ENCODE measurements at places on chromosomes 3 and 15. TPM values are rescaled to one million over a fixed set of nuclear protein-coding genes. Genes with fewer than 3 reads are reported as not detected.
A peak's percentile ranks its signal among the peaks of the same experiment; 100 is the strongest.

- DNase-seq = no peak
These were observed 23.5 kb downstream of the COLQ start for GRCh38 chr3:15497964-15498363.

GRCh38 chr3:153897842-153898241 lies 223.3 kb upstream of the ARHGEF26 start:
- no peak for DNase-seq

GRCh38 chr3:170270282-170270881 lies 48.2 kb downstream of the PRKCI start:
- DNase-seq = no peak

DNA sequence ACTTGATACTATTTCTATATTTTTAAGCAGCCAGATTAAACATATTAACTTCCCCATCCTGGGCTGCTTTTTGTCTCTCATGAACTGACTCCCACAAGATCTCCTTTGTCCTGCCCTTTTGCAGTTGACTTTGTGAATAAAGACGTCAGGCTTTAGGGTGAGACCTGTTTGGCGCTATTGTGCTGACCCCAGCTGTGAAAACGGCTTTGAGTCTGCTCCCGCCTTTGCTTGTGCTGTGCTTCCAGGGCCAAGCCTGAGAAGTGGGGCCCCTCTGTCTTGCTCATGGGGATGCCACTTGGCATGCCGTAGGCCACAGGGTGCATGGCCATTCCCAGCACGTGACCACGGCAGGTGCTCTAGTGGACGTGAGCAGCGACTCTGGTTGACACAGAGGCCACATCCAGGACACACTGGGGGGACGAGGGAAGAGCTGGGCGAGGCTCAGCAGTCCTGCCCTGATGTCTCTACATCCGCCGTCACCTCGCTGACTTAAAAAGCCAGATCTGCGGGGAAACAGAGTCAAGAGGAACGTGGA lies 268.9 kb upstream of the LYSMD4 start:
- peak; percentile 45 for DNase-seq

- peak; percentile 64 for DNase-seq
These were observed at the start of gene NT5DC2 for GRCh38 chr3:52533623-52534280. Gene NT5DC2, minus strand, starts transcription at chr3:52533857. Its CDS starts 120 bp downstream, at chr3:52533737.

- no peak for DNase-seq
These were observed 33.2 kb downstream of the PAK2 start for GRCh38 chr3:196772897-196773296.

GRCh38 chr3:145134738-145135137 lies 1026.2 kb downstream of the PLOD2 start:
- no peak for DNase-seq

GRCh38 chr3:78647726-78648125 lies 1120.1 kb downstream of the ROBO1 start:
- DNase-seq = no peak

GRCh38 chr3:67470207-67470606 lies 184.2 kb downstream of the SUCLG2 start:
- DNase-seq = no peak

The TPRG1 gene
- 0.61 TPM for total RNA-seq

GRCh38 chr3:134847349-134847748 lies 52.3 kb downstream of the EPHB1 start:
- DNase-seq = no peak

GRCh38 chr3:141203866-141204265 lies 27.8 kb upstream of the PXYLP1 start:
- DNase-seq = no peak

DNA sequence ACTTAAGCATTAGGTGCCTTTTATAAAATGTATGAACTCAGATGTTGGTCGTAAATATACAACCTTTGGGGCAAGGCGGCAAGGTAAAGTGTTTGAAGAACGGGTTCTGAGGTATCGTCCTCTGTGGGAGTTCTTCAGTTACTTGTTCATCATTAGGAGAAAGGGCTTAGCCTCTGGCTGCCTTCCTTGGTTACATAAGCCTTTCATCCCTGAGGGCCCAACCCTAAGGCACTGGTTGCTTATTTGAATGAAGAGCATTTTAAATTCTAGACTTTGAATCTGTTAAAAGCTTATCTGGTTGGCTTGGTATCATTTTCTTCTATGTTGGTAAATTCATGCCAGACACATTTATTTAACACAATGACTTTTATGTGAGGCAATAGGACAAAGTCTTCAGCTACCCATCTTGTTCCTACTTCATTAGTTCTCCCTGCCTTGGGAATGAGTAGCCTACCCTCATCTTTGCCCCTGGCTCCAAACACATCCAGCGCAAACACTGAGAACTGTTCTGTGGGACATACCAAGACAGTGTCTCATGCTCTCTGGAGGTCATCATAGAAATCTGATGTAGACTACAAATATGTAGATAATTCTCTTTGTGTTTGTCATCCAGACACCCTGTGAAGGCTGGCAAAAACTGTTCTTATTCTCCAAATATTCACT lies 12.4 kb upstream of the CCDC80 start:
- DNase-seq = no peak

The INSYN1 gene
- total RNA-seq = 9.6 TPM

GRCh38 chr15:73915082-73915481 lies 11.2 kb upstream of the LOXL1 start:
- DNase-seq = no peak

DNA sequence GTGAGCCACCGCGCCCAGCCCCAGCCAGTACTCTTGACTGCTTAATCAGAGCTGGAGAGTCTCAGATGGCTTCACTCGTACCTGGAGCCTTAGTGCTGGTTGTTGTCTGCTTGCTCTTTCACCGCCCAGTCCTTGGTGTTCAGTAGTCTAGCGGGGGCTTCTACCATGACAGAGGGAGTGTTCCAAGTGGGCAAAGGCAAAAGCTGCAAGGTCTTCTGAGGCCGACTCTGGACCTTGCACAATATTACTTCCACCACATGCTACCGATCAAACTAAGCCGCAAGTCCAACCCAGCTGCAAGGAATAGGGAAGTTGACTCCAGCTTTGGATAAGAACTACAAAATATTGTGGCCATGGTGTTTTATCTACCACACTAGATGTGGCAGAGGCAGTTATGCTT lies 6.6 kb downstream of the PARL start:
- DNase-seq = no peak

DNA sequence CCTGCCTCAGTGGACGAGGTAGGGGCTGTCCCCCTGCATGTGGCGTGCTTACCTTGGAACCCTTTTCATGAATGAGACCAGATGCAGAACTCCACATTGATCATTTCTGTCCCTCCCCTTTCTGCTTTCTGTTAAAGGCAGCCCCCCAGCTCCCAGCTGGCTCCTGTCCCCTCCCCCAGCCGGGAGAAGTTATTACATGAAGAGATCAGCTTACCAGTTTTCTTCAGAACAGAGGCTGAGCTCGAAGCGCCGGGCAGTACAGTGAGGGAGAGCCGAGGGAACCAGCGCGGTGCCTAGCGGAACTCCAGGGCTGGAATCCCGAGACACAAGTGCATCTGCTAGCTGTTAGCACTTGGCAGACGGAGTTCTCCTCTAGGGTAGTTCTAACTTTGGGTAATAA lies 263.3 kb upstream of the NR2E3 start:
- no peak for DNase-seq

The SCAANT1 gene
- not detected for total RNA-seq

The CHST13 gene
- not detected for total RNA-seq

The LMAN1L gene
- not detected for total RNA-seq

DNA sequence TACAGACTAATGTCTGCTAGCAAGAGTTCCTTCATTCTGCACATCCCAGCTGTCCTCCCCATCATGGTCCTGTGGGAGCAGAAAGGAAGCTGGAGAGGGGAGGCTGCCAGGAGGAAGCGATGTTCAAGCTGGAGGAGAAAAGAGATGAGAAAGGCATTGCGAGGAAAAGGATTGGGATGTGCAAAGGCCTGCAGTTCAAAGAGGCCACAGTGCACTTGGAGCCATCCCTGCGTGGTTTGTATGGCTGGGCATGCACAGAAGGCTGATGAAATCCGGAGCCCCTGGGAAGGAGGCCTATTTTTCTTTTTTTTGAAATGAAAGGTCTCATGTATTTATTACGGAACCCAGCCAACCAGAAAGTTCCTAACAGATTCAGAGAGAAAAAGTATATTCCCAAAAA lies 22.8 kb downstream of the AMOTL2 start:
- no peak for DNase-seq

DNA sequence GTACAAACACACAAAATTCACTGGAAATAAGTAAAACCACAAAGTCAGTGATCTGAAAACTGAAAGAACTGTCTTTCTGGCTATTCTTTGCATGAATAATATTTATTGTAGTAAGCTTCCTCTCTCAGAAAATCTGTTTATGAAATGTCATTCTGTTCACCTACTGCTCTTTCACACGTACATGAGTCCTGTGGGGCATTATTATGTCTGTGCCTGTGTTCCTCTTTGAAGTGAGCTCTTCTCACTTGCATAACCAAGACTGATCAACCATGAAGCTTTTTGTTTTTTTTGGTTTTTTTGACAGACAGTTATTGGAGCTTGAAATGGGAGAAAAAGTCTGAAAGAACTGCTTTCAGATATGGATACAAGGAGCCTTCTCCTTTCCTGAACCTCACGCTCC lies 195.8 kb downstream of the PLCH1 start:
- DNase-seq = no peak

GRCh38 chr3:155853214-155854140 lies 750 bp downstream of the SLC33A1 start:
- DNase-seq = peak; percentile 14

- DNase-seq = no peak
These were observed 67.3 kb downstream of the TGFBR2 start for GRCh38 chr3:30673425-30674341.

The IL17RD gene
- total RNA-seq = 52.1 TPM

- no peak for DNase-seq
These were observed 120.4 kb upstream of the IQSEC1 start for GRCh38 chr3:13193320-13194284.

The CMC1 gene
- total RNA-seq = 14.7 TPM

Data from neural crest cell (in vitro differentiated cells).